Activated CD8-positive, alpha-beta memory T cell treated with anti-CD3 and anti-CD28 coated beads, Interleukin-2, amount 10 ng/mL, durations not matched to agents 7 days and 5 days (primary cell): ENCODE measurements at places on chromosomes 3 and 15. TPM values are rescaled to one million over a fixed set of nuclear protein-coding genes. Genes with fewer than 3 reads are reported as not detected.
A peak's percentile ranks its signal among the peaks of the same experiment; 100 is the strongest.

DNA sequence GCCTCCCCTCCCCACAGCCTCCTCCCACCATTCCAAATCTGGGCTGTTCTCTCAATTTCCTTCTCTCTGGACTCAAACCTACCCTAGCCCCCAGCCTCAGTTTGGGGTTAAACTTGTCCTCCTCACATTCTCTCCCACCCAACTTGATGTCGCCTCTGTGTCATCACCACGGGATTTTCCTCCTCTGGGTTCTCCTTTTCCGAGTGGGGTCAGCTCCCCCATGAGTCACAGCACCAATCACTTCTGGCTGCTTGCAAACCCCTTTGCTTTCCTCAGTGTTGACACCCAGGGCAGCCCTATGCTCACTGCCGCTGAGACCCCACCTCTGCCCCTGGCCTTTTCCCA lies 451 bp downstream of the CCR5AS start:
- H3K27ac ChIP-seq, result peak overlapping the region; percentile 96
- H3K4me3 ChIP-seq, result peak overlapping the region; percentile 86

DNA sequence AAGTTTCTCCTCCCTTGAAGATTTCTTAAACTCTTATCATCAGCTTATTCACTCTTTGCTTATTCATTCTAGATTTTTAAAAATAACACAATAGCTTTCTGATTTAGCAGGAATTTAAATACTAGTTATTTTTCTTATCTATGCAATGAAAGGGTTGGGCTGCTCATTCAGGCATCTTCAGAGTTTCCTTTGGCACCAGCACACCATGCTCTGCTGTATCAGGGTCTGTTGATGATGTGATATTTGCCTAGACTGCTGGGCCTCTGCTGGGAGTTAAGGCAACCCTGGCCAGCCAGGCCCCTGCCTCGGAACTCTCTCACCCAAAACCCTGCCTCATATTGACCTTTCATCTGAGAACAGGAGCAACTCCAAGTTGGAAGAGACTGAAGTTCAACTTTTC lies 35.0 kb downstream of the DRD3 start:
- no peaks in the 10 kb centered on the region for H3K27me3 ChIP-seq
- H3K4me3 ChIP-seq, result no peak overlapping the region
- DNase-seq, result no peak
- H3K36me3 ChIP-seq, result no peaks in the 10 kb centered on the region

- DNase-seq, result no peak
- H3K4me3 ChIP-seq, result no peak overlapping the region
- no peaks in the 10 kb centered on the region for H3K36me3 ChIP-seq
- no peaks in the 10 kb centered on the region for H3K4me1 ChIP-seq
- H3K27ac ChIP-seq, result no peak overlapping the region
- H3K27me3 ChIP-seq, result peaks cover 10% of the 10 kb centered on the region
Observed at GRCh38 chr3:66138336-66139313, 82.2 kb upstream of the SLC25A26 start.

DNA sequence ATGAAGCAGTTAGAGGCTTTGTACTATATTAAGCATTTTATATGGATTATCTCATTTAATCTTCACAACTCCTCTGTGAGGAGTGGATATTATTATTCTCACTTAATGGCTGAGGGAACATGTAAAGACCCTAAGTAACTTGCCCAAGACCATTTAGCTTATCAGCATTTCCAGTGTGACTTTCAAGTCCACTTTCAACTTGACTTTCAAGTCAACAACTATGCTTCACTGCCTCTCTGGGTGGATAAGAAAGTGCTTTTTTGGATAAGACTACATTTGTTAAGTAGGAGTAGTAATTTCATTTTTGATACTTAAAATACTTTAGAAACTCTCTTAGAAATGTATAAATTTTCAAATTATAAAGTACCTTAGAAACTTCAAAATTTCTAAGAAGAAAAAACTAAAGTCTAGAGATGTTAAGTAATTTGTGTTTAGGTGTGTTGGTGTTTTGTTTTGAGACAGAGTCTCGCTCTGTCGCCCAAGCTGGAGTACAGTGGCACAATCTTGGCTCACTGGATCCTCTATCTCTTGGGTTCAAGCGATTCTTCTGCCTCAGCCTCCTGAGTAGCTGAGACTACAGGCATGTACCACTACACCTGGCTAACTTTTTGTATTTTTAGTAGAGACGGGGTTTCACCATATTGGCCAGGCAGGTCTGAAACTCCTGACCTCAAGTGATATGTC lies 71.8 kb downstream of the MINDY2 start:
- H3K27me3 ChIP-seq, result no peaks in the 10 kb centered on the region
- H3K4me3 ChIP-seq, result no peak overlapping the region
- H3K36me3 ChIP-seq, result peaks cover 14% of the 10 kb centered on the region
- no peaks in the 10 kb centered on the region for H3K4me1 ChIP-seq
- no peak overlapping the region for H3K27ac ChIP-seq

DNA sequence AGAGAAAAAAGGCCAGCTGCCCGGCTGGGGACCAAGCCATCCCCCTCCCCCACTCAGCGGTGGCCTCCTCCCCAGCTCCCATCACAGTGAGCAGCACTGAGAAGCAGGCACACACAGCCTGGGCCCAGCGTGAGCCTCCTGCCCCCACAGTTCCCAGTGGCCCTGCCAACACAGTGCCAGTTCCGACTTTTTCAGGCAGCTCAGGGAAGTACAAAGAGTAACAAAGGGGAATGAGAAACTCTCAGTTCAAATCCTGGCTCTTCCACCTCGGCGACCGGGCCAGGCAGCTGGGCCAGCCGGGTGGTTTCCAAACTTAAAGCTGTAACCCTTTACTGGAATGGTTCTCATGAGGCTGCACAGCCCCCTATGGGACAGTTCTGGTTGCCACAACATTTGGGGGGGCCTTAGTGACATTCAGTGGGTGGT lies 18.5 kb downstream of the TNK2 start:
- H3K4me1 ChIP-seq, result peaks cover 12% of the 10 kb centered on the region
- DNase-seq, result no peak
- H3K36me3 ChIP-seq, result peaks cover 15% of the 10 kb centered on the region
- H3K4me3 ChIP-seq, result no peak overlapping the region

DNA sequence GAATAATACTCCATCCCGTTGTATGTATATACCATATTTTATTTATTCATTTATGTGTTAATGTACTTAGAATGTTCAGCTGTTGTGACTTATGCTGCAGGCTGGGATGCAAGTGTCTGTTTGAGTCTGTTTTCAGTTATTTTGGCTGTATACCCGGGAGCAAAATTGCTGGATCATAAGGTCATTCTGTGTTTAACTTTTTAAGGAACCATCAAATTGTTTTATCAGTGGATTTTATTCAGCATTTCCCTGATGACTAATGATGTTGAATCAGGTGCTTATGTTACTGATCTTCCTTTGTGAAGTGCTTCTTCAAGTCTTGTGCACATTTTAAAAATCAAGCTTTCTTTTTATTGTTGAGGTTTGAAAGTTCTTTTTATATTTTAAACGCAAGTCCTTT lies 118.1 kb downstream of the SLC25A26 start:
- H3K4me3 ChIP-seq, result no peak overlapping the region
- no peaks in the 10 kb centered on the region for H3K27me3 ChIP-seq
- H3K27ac ChIP-seq, result no peak overlapping the region
- H3K4me1 ChIP-seq, result peaks cover 3% of the 10 kb centered on the region

- H3K4me3 ChIP-seq, result no peak overlapping the region
- peaks cover 2% of the 10 kb centered on the region for H3K36me3 ChIP-seq
- DNase-seq, result no peak
- H3K4me1 ChIP-seq, result peaks cover 7% of the 10 kb centered on the region
- H3K27me3 ChIP-seq, result peaks cover 12% of the 10 kb centered on the region
Observed at GRCh38 chr15:51267703-51268083, 70.7 kb downstream of the CYP19A1 start.

- H3K27me3 ChIP-seq, result no peaks in the 10 kb centered on the region
- H3K36me3 ChIP-seq, result no peaks in the 10 kb centered on the region
- H3K4me1 ChIP-seq, result no peaks in the 10 kb centered on the region
- H3K4me3 ChIP-seq, result no peak overlapping the region
- no peak overlapping the region for H3K27ac ChIP-seq
Observed at GRCh38 chr3:116524453-116525210, 79.3 kb upstream of the LSAMP start.

DNA sequence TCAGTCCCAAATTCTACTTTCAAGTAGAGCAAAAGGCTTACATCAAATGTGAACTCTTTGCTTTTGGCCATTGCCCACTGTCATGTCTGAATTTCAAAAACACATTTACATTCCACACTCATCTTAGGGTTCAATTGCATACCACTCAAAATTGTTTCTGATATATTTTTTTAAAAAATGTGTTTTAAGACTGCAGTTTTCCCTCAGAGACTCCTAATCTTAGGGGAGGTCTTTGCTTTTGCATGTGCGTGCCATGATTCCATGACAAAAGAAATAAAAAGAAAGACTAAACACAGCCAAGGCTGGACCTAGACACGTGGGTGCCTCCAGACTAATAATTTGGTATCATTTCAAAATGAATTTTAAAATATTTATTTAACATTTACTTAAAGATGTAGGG lies 396.8 kb upstream of the RASGRP1 start:
- no peak for DNase-seq
- no peak overlapping the region for H3K4me3 ChIP-seq
- no peaks in the 10 kb centered on the region for H3K36me3 ChIP-seq
- H3K4me1 ChIP-seq, result no peaks in the 10 kb centered on the region

GRCh38 chr3:111229301-111229700 lies 157.7 kb downstream of the NECTIN3 start:
- H3K27me3 ChIP-seq, result no peaks in the 10 kb centered on the region
- H3K27ac ChIP-seq, result no peak overlapping the region
- H3K36me3 ChIP-seq, result peaks cover 33% of the 10 kb centered on the region
- no peak overlapping the region for H3K4me3 ChIP-seq

DNA sequence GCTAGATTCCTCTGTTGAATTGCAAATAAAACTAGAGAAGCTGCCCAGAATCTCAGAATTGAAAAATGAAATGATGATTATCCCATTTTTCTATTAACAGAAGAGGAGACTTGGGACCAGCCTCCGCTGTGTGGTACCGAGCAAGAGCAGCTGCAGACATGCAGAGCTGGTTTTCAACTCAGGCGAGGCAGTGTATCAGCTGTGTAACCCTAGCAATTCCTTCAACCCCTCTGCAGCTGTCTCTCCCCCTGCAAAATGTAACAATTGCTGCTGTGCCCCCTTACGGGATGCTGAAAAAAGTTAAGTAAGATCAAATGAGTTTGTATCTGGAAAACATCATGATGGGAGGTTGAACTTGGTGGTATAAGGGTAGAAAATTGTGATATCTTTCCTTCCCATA lies 98.5 kb upstream of the C3orf80 start:
- H3K4me1 ChIP-seq, result peaks cover 24% of the 10 kb centered on the region
- no peak overlapping the region for H3K4me3 ChIP-seq
- H3K27me3 ChIP-seq, result peaks cover 19% of the 10 kb centered on the region
- no peak overlapping the region for H3K27ac ChIP-seq
- no peak for DNase-seq
- no peaks in the 10 kb centered on the region for H3K36me3 ChIP-seq

GRCh38 chr3:119588112-119588511 lies 8.8 kb downstream of the ADPRH start:
- no peak overlapping the region for H3K27ac ChIP-seq
- peaks cover 5% of the 10 kb centered on the region for H3K27me3 ChIP-seq
- DNase-seq, result no peak
- H3K4me1 ChIP-seq, result peaks cover 16% of the 10 kb centered on the region

- no peak overlapping the region for H3K4me3 ChIP-seq
- peaks cover 47% of the 10 kb centered on the region for H3K4me1 ChIP-seq
Observed at GRCh38 chr15:89139613-89140499, 51.6 kb downstream of the ABHD2 start.

GRCh38 chr15:90760661-90761232 lies 43.6 kb downstream of the BLM start:
- no peak for DNase-seq
- no peaks in the 10 kb centered on the region for H3K27me3 ChIP-seq
- peaks cover 13% of the 10 kb centered on the region for H3K4me1 ChIP-seq
- H3K36me3 ChIP-seq, result peaks cover 56% of the 10 kb centered on the region

DNA sequence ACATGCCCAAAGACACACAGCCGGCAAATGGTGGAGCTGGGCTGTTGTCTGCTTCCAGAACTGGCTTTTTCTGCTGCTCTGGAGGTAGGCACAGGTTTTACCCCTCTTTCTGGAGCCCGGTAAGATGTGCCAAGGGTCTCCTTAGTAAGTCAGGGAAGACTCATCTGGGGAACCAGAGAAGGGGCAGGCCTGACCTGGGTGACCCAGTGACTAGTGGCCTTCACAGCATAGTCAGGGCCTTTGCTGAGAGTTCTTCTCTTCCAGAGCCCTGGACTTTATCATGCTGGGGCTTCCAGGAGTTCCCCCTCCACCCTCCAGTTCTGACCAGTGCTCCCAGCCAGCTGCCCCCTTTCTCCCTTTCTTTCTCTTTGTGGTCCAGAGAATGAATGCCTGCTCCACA lies 3.2 kb downstream of the CD276 start:
- peaks cover 4% of the 10 kb centered on the region for H3K4me1 ChIP-seq
- peaks cover 63% of the 10 kb centered on the region for H3K27me3 ChIP-seq
- no peak overlapping the region for H3K27ac ChIP-seq

- H3K4me3 ChIP-seq, result no peak overlapping the region
- H3K27me3 ChIP-seq, result no peaks in the 10 kb centered on the region
- H3K4me1 ChIP-seq, result no peaks in the 10 kb centered on the region
- no peaks in the 10 kb centered on the region for H3K36me3 ChIP-seq
- H3K27ac ChIP-seq, result no peak overlapping the region
Observed at GRCh38 chr3:73419942-73420341, 204.8 kb downstream of the PDZRN3 start.

DNA sequence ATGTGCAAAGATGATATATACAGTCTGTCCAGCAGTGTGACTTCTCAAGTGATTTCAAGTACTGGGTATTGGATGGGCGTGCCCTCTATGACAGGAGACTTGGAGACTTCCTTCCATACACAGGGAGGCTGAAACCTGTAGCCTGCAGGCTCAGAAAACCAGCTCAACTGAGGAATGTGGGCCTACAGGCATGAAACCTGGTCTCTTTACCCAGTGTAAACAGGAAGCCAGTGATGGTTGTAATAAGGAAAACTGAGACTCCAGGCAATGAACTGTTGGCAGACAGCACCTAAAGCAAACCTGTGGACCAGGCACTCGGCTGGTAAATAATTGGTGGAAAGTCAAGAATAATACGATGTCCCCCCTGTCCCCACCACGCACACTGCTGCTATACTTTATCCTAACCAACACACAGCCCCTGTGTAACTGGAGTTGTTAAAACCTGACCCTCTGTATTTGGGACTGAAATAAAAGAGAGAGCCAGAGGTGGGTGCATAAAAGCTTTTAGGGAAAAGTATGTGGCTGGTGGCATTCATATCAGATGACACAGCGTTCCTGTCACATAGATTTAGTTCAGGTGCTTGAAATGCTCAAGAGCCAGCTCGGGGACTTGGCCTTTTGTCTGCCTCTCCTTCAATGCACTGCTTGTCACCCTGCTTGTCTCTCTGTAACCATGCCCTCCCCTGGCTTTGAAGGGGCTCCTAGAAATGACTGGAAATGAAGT lies 144.7 kb downstream of the TPRG1 start:
- no peak for DNase-seq
- no peaks in the 10 kb centered on the region for H3K27me3 ChIP-seq
- peak overlapping the region; percentile 47 for H3K27ac ChIP-seq
- H3K36me3 ChIP-seq, result peaks cover 34% of the 10 kb centered on the region
- H3K4me3 ChIP-seq, result no peak overlapping the region

- H3K36me3 ChIP-seq, result no peaks in the 10 kb centered on the region
- H3K4me3 ChIP-seq, result no peak overlapping the region
- DNase-seq, result no peak
- H3K27ac ChIP-seq, result no peak overlapping the region
- peaks cover 28% of the 10 kb centered on the region for H3K27me3 ChIP-seq
Observed at GRCh38 chr3:130801473-130801872, 54.8 kb upstream of the PIK3R4 start.

The GHRL gene
- not detected for total RNA-seq

The CCRL2 gene
- 10.0 TPM for total RNA-seq

The ADAMTS9 gene
- total RNA-seq, result not detected

The NKTR gene
- 76.0 TPM for total RNA-seq

The C3orf20 gene
- total RNA-seq, result 0.16 TPM

The RHOV gene
- total RNA-seq, result not detected

The PAQR5 gene
- total RNA-seq, result not detected

The NR1I2 gene
- total RNA-seq, result 0.35 TPM

The CLDN18 gene
- not detected for total RNA-seq

The LRRC15 gene
- not detected for total RNA-seq

The THPO gene
- total RNA-seq, result not detected
